ENCODE measurements at places on chromosomes 11 and 22. TPM values are rescaled to one million over a fixed set of nuclear protein-coding genes. Genes with fewer than 3 reads are reported as not detected.
A peak's percentile ranks its signal among the peaks of the same experiment; 100 is the strongest.

Gene SLC1A2
- total RNA-seq: 0.57 TPM

DNA sequence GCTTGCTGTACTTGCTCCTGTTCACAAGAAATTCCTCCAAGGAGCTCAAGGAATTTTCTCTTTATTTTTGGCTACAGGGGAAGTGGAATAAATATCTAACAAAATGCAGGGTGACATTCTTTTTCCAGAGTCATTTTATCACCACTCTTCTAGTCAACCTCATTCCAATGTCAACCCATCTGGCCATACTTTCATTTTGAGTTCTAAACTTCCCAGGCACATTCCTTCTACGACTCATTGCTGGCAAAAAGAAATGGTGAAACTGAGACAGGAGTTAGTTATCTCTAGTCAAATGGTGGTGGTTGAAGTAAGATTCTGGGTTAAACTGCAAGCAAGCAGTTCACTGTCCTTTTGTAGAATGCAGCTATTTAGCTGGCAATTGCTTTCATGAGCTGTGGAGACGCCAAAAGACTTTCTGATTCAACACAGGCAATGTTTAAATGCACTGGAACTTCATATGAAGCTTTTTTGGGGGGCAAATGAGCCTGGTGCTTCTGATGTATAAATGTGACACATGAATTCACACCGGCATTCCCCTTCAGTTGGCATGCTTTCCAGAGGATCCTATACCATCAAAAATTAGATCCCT lies 304.6 kb downstream of the CADM1 start:
- no peak for DNase-seq

Gene CLCF1
- 7.7 TPM for total RNA-seq

Gene HOATZ
- not detected for total RNA-seq

Gene VSIG10L2
- not detected for total RNA-seq

Gene VPS51
- total RNA-seq: 117 TPM

- DNase-seq: peak; percentile 33
Measured at GRCh38 chr22:36328635-36329253, 59.0 kb downstream of the MYH9 start.

- no peak for DNase-seq
Measured at GRCh38 chr11:33606762-33607161, 93.9 kb downstream of the C11orf91 start.

DNA sequence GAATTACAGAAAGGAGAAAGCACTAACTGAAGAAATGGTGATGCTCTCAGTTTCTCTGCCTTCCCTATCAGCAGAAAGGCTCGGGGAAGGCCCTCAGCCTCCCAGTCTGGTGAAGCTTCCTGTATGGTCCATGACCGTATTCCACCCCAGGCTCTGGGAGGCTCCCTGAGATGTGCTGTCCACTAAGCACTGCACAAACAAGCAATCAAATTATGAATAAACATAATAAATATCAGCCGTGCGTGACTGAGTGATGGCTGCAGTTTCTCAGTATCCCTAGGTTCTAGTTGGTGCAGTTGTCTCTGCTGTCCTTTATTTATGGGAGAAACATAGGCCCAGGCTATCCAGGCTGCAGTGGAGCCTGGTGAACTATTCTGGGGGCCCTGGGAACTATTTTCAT lies 3.6 kb downstream of the SMDT1 start:
- no peak for DNase-seq

DNA sequence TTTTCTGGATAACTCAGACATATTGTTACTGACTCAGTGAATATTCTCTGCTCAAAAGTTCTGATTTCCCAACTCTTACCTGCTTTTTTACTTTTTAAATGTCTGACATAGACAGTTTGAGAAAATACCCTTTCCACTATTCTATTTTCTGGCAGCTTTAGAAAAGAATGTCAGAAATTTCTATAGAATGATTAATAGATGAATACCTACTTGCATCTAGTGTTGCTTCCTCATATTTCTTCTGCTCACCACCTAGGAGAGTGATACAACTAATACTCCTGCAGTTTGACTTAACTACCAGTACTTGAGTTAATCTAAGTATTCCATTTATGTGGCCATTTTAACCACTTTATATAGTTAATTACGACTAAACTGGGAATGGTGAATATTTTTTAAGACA lies 55.2 kb downstream of the KDM2A start:
- no peak for DNase-seq

DNA sequence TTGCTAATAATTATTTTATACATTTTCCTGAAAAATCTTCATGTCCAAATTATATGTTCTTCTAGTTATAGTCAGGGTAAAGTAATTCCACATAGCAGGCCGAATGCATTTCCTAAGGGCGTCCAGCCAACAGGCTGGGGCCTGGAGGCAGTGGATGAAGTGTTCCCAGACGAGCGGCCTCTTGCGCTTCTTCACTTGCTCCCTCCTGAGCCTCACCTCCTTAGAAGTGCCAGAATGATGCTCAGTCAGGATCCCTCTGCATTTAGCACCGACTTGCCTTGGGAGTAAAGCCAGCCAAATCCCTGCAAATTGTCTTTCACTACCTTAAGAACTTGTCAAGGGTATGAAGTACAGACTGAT lies 1.5 kb downstream of the OLFML1 start:
- DNase-seq: no peak

GRCh38 chr11:120255519-120255866 lies 15.6 kb downstream of the POU2F3 start:
- DNase-seq: no peak

DNA sequence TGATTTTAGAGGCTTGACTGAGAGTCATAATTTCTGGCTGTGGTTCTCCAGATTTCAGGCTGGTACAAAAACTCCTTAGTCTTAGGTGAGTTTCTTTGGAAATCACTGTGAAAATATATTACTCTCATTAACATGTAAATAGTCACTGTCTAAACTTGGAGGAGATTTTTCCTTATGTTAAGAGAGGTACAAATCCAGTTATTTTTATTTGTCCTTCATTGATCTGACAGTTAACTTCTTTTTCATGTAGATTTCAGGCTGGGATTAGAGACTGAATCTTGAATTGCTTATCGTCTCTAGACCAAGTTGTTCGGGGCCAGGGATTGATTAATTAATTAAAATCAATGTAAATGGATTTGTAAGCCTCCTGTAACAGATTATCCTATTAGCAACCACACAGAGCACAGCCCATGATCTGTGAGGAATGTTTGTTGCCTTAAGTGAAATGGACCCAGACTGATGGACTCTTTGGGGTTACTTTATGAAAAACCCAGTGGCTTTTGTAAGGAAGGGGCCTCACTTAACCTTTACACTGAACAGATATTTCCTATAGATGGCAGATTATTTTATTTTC lies 21.1 kb downstream of the TEAD1 start:
- no peak for DNase-seq

- DNase-seq: no peak
Measured at GRCh38 chr22:44452531-44453420, 45.3 kb downstream of the RTL6 start.

Gene GRAP2
- total RNA-seq: not detected

Gene STK33
- 1.8 TPM for total RNA-seq

Gene TIGD3
- 2.2 TPM for total RNA-seq

Gene MS4A6E
- total RNA-seq: not detected

DNA sequence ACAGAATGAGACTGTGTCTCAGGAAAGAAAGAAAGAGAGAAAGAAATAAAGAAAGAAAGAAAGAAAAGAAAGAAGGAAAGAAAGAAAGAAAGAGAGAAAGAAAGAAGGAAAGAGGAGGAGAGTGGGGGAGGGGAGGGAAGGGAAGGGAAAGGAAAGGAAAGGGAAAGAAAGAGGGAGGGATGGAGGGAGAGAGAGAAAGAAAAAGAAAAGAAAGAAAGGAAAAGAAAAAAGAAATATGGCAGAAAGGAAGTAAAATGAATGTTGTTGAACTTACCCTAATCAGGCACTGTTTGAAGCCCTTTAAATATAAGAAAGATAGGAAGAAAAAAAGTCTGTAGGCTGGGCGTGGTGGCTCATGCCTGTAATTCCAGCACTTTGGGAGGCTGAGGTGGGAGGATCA lies 276.1 kb downstream of the INSC start:
- no peak for DNase-seq

DNA sequence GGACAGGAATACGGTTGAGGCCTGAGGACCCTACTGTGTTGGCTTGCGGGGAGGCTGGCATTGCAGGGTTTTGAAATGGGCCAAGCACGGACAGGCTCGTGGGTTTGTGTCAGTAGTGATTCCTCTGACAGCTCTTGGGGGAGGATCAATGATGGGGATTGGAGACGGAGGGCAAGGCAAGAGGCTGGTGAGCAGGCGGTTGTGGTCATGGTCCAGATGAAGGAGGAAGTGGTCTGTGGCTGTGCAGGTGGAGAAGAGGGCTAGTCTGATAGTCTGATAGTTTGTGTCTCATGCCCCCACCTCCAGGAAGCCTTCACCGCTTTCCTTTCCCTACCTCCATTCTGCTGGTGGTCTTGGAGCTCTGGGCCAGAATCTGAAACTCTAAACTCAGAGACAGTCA lies 3.0 kb downstream of the MAFF start:
- no peak for DNase-seq

DNA sequence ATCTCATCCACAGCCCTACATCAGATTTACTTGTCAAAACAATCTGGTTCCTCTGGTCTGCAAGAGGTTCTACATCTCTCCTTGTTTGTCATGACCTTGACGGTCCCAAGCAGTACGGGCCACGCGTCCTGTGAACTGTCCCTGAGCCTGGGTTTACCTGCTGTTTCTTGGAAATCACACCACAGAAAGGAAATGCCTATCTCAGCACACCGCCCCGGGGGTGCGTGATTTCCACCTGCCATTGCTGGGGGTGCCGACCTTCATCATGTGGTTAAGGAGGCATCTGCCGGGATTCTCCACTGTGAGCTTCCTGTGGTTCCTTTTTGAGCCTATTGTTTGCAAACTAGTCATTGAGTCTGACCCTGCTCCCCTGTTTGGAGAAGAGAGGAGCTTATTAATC lies 1363.4 kb downstream of the BRD1 start:
- DNase-seq: no peak

DNA sequence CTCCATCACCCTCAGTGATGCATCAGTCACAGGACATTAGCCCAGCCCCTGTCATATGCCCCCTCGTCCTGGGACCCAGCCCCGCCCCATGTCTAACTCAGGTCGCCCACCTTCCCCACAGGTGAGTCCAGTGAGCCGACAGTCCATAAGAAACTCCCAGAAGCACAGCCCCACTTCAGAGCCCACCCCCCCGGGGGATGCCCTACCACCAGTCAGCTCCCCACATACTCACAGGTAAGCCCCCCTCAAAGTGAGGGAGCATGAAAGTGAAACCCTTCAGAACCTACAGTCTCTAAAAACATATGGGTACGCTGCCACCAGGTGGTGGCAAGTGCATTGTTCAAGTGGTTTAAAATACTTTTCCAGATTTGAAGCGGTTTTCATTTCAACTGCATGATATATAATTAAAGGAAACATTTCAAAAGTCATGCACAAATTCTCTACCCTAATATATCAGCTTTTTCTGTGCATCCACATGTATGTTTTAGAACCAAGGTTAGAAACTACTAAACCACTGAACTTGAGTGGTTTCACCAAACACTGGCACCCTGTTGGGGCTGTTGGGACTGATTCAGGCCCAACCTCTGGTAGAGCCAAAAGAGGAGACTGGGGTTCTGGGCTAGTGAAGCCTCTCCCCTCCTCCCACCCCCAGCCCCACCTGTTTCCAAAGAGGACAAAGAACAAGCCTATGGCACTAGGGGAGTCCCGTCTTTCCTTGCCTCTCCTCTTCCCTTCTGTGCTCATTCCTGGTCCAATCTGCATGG lies 17.3 kb downstream of the EPS8L2 start:
- DNase-seq: no peak

Gene ELMOD1
- total RNA-seq: not detected

DNA sequence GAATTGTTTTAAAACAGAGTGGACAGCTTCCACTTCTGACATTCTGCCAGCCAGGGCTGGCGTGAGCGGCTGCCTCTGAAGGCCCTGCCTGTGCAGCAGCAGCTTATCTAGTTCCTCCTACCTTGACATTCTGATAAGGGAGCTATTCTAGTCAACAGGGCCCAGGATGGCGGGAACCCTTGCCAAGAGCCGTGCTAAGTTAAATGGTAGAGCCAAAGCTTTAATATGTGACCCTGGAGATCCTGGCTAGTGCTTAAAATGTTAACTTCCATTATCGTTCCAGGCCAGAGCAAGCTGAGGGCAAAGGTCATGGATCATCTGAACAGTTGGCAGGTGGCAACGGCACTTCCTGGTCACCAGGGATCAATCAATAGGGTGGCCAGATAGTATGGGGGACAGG lies 3.5 kb downstream of the KCNJ5 start:
- no peak for DNase-seq

- peak; percentile 15 for DNase-seq
Measured at GRCh38 chr11:124310721-124311120, 3.0 kb downstream of the OR8D1 start.

- no peak for DNase-seq
Measured at GRCh38 chr11:110044226-110044968, 48.8 kb upstream of the ZC3H12C start.

- no peak for DNase-seq
Measured at GRCh38 chr11:132960273-132961078, 571.8 kb downstream of the OPCML start.

Gene TUBA8
- total RNA-seq: 0.46 TPM

DNA sequence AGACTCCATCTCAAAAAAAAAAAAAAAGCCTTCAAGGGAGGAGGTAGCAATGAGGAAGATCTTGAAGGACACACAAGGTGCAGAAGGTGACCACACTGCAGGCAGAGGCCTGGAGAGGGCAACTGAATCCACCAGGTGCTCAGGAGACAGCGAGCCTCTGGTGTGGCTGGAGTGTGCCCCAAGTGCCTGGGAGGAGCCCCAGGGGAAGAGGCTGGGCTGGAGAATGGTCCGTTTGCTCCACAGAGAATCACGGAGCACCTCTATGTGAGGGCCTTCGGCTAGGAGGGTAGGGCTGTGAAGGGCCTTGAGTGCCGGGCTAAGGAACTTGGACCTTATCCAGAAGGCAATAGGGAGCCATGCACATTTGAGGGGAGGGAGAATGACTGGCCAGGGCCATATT lies 50.3 kb downstream of the ARRB1 start:
- DNase-seq: no peak

GRCh38 chr11:119599864-119600541 lies 129.0 kb downstream of the NECTIN1 start:
- no peak for DNase-seq

DNA sequence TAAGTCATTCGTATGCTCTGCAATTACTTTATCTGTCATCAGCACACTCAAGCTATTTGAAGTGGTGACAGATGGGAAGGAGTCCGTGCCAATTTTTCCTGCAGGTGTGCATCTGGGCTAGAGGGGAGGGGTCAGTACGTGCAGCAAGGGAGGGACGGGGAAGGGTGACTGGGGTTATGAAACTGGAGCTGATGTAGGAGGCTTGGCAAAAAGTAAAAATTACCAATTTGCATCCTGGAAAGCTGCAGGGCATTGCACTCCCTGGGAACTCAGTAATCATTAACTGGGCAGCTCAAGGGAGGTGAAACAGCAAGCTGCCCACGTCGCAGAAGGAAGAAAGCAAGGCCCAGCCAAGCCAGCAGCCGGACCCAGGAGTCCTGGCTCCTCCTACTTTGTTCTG lies 87.1 kb upstream of the TMEM45B start:
- DNase-seq: no peak

Data from MG63 (cell line).